ENCODE measurements at places on chromosomes 11 and 22.

GRCh38 chr11:108148556-108148955 lies 27.2 kb downstream of the ACAT1 start:
- DNase-seq, result no peak

GRCh38 chr11:64139049-64139448 lies 26.9 kb downstream of the MACROD1 start:
- DNase-seq, result no peak

GRCh38 chr11:34030382-34030781 lies 21.1 kb upstream of the CAPRIN1 start:
- DNase-seq, result no peak

DNA sequence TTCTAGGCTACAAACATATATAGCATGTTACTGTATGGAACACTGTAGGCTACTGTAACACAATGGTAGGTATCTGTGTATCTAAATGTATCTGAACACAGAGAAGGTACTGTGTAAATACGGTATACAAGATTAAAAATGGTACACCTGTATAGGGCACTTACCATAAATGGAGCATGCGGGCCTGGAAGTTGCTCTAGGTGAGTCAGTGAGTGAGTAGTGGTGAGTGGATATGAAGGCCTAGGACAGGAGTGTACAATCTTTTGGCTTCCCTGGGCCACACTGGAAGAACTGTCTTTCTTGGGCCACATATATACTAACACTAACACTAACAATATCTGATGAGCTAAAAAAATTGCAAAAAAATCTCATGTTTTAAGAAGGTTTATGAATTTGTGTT lies 21.4 kb downstream of the RNF141 start:
- no peak for DNase-seq

- no peak for DNase-seq
Measured at GRCh38 chr11:116533186-116533825, 239.5 kb downstream of the BUD13 start.

DNA sequence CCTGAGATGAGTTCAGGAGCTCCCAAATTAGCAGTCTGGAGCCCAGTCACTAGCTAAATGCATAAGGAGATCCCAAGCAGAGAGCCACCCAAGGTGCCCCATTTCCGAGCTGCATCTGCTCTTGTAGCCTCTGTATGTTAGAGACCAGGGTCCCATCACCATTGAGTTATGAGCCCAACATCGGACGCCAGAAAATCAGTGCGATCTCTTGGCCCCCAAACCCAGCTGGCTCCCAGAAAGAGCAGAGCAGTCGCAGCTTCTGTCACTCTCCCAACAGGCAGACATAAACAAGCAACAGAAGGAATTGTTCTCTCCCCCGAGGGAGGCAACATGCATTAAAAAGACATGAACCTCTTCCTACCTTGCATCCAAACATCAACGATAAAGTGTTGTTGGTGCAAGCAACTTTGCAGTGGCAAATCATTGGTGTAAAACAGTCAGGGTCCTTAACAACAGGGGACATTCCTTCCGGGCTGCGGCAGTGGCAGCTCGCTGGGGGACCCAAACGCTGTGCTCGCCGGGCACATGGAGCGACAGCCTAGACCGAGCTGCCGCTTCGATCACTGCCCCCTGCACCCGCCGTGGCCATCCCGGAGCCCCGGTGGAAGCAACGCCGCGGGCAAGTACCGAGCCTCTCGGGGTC lies 907.1 kb downstream of the DLG2 start:
- DNase-seq, result no peak

DNA sequence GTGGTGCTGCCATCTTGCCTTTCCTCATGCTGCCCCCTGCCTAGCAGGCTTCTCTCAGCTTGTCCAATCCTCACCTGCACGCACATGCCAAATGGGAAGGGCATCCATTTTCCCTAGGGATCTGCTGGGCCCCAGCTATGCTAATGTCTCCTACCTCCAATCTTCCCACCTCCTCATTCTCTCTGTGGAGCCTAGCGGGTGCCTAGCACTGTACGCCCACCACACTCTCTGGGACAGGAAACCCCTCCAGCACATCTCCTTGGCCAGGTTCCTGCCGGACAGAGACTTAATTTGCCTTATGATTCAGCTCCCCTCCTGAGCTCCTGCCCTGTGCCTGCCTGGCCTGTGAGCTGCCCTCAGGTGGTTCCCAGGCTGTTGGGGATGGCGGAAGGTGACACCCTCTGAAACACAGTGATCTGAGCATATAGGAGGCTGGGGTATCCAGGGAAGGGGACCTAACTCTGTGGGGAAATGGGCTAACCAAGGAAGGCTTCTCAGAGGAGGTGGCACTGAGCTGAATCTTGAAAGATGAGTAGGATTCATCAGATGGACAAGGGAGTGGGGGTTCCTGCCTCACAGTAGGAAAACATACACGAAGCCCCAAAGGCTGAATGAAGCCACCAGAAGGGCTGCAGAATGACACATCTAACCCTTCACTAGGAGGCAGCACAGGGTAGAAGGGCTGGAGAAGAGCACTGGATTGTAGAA lies 79.2 kb upstream of the WNT11 start:
- no peak for DNase-seq

DNA sequence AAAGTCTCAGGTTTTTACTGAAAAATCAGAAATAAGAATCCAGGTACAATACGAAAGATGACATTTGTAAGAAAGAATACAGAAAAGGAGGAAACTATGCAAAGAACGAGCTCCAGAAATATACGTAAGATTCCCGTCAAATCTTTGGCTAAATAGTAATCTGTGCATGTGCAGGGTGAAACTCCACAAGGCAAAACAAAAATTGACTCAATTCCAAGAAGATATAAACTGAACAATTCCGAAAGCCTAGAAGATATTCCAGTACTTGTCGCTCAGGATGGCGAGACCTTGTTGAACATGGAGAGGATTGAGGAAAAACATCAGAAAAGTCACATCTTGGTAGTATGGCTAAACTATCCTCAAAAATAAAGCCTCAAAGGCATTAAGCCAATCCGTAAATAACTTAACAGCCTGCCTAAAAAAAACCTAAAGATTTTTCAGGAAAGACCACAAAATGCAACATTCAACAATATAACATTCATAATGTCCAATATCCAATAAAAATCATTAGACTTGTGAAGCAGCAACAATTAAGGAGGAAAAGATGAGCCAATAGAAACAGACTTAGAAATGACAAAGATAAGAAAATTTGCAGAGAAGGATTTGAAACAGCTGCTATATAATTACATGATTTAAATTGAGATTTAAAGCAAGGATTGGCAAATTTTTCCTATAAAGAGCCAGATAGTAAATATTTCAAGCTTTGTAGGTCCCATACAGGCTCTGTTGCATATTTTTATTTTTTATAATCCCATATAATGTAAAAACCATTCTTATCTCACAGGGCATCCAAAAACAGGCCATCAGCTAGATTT lies 166.4 kb upstream of the UBASH3B start:
- no peak for DNase-seq

GRCh38 chr11:17979770-17980371 lies 33.0 kb downstream of the SERGEF start:
- DNase-seq, result peak; percentile 64
